Activated naive CD8-positive, alpha-beta T cell treated with anti-CD3 and anti-CD28 coated beads for 36 hours (primary cell): ENCODE measurements at places on chromosomes 13 and 19. TPM values are rescaled to one million over a fixed set of nuclear protein-coding genes. Genes with fewer than 3 reads are reported as not detected.

GRCh38 chr19:2026770-2027169, 11.3 kb upstream of the BTBD2 start:
- H3K27ac ChIP-seq = no peak overlapping the region
- no peak overlapping the region for H3K4me3 ChIP-seq
- peaks cover 3% of the 10 kb centered on the region for H3K4me1 ChIP-seq
- H3K36me3 ChIP-seq = peaks cover 5% of the 10 kb centered on the region
- H3K27me3 ChIP-seq = no peaks in the 10 kb centered on the region
- DNase-seq = no peak

DNA sequence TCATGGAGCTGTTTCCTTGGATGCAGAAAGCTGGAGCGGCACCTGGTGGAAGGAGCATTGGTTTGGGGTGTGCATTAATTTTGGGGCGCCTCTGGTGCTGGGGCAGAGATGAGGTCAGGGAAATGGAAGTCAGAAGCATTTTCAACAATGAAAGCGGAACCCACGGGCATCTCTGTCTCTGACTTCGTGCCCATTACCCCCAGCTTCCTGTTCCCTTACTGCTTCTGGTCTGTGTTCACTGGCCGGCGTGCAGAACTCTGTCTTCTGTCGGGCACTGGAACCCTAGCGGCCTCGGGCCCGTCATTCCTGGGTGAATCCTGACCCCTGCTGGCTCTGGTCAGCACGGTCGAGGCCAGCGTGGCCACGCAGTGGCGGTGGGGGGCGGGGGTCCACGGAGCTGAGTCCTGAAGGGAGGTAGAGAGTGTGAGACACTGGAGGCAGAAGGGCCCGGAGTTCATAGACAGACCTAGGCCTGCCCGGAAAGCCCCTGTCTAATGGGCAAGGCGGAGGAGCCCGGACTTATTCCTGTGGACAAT, 7.9 kb upstream of the LINGO3 start:
- no peaks in the 10 kb centered on the region for H3K4me1 ChIP-seq
- no peak for DNase-seq
- H3K27ac ChIP-seq = peak overlapping the region; percentile 56
- H3K4me3 ChIP-seq = no peak overlapping the region
- peaks cover 45% of the 10 kb centered on the region for H3K27me3 ChIP-seq

DNA sequence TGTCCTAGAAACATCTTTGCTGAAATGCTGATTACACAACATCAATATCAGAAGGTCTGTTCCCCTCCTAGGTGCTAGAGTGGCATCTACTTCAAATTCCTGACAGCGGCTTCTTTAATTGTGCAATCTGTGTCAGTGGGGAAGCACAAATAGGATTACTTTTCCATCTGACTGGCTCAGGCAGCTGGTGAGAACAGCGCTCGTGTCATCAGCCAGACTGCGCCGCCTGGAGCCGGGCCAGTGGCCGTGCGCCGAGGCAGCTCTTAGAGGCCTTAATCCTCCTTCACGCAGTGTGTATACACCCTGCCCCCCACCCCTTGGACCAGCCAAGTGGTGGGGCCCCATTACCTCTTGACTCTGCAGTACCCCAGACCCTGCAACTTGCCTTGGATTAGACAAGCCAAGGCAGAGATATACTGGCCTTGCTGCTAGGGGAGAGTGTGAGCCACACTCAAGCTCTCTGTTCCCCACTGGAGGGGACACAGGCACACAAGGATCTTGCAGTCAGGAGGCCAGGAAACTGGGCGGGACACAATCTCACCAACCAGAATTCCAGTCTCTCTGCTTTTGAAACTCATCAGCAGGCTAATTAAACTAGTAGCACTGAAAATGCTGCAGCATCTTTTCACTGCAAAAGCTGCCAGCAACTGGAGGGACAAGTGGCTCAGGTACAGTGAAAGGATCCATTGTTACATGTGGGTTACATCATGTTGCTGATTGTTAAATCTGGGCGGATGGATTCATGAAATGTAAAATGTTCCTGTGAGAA, 48.9 kb upstream of the EPHX3 start:
- no peak overlapping the region for H3K4me3 ChIP-seq
- peak overlapping the region; percentile 34 for H3K27ac ChIP-seq
- peaks cover 5% of the 10 kb centered on the region for H3K36me3 ChIP-seq
- no peak for DNase-seq
- no peaks in the 10 kb centered on the region for H3K27me3 ChIP-seq
- H3K4me1 ChIP-seq = peaks cover 83% of the 10 kb centered on the region

- H3K27ac ChIP-seq = no peak overlapping the region
- H3K27me3 ChIP-seq = peaks cover 62% of the 10 kb centered on the region
- DNase-seq = no peak
- H3K36me3 ChIP-seq = no peaks in the 10 kb centered on the region
- H3K4me3 ChIP-seq = no peak overlapping the region
- H3K4me1 ChIP-seq = no peaks in the 10 kb centered on the region
Observed at GRCh38 chr19:51651216-51651846, 4.7 kb upstream of the SIGLEC14 start.

DNA sequence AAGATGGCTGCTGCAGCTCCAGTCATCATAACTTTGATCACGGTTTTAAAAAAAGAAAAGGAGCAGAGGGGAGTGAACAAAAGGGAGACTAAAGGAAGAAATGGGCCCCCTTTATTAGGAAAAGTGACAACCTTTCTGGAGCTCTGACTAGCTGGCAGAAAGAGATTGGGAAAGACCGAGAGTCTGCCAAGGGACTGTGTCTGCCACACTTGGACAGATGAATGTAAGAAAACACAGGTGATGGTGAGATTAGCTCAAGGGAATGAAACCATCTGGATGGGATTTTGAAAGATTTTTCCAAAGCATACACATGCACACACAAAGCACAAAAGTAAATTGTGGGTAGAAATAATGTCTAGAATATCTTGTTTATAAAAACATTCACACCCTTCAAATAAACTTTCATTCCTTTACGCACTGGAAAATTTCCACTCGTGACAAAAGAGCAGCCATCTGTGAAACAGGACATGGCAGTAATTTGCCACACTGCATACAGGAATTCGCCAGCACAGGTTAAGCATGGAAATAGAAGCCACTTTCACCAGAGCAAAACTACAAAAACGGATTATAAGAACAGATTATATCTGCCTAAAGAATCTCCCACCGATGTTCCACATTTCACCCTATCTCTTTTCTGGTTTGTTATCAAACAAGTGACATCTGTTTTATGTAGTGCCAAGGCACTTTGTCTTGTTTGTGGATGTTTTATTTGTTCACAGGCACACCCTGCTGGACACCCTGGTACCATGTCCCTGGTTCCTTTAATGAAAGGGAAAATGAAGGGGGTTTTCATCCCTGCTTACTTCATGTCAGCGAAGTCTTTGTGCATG, 819.5 kb downstream of the DIAPH3 start:
- H3K4me1 ChIP-seq = no peaks in the 10 kb centered on the region
- peaks cover 10% of the 10 kb centered on the region for H3K27me3 ChIP-seq
- no peak overlapping the region for H3K4me3 ChIP-seq
- no peak overlapping the region for H3K27ac ChIP-seq
- no peaks in the 10 kb centered on the region for H3K36me3 ChIP-seq

Gene SGCG
- total RNA-seq = not detected

Gene CEACAM16
- total RNA-seq = not detected

Gene CYP4F2
- 0.14 TPM for total RNA-seq
